ENCODE measurements at places on chromosomes 4 and X. TPM values are rescaled to one million over a fixed set of nuclear protein-coding genes. Genes with fewer than 3 reads are reported as not detected.

Gene NLGN4X
- total RNA-seq: 4.2 TPM

Gene RAI2
- total RNA-seq: 0.20 TPM

Gene UGT2B17
- total RNA-seq: not detected

Gene ITIH6
- not detected for total RNA-seq

Gene GAGE12H
- not detected for total RNA-seq

Gene CT83
- total RNA-seq: not detected

Gene PROM1
- not detected for total RNA-seq
